Stimulated activated CD8-positive, alpha-beta memory T cell treated with anti-CD3 and anti-CD28 coated beads, Interleukin-15, amount 100 ng/mL, for 4 hours (primary cell): ENCODE measurements at places on chromosomes 1 and 21.
A peak's percentile ranks its signal among the peaks of the same experiment; 100 is the strongest.

GRCh38 chr1:59014827-59015226 lies 231.0 kb upstream of the JUN start:
- DNase-seq = no peak

DNA sequence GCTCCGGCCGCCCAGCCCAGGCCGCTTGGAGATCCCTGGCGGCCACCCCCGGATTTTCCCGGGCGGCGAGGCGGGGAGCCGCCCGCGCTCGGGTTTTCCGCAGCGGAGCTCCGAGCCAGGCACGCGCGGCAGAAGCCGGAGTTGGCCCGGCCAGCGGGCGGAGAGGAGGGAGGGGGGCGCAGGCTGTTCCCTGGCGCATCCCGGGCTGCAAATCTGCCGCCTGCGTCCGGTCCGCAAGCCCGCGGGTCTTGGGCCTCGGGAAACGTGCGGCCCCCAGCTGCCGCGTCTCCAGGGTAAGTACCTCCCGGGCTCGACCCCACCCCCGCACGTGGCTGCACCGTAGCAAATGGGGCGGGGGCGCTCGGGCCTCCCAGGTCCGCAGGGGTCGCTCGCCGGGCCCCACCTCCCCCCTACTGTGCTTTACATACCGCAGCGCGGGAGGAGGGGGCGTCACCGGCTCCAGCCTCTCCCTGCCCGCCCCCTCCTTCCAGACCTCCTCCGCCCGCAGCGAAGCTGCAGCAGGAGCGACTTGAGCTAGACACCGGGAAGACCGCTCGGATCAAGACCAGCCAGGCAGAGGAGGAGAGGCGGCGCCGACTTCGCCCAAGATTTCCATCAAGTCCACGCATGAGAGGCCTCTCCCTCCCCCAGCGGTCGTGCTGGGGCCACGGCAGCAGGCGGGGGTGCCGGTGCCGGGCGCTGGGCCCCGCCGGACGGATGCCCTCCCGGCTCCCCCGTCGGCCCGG lies 1.6 kb downstream of the TMEM200B start:
- no peak for DNase-seq

DNA sequence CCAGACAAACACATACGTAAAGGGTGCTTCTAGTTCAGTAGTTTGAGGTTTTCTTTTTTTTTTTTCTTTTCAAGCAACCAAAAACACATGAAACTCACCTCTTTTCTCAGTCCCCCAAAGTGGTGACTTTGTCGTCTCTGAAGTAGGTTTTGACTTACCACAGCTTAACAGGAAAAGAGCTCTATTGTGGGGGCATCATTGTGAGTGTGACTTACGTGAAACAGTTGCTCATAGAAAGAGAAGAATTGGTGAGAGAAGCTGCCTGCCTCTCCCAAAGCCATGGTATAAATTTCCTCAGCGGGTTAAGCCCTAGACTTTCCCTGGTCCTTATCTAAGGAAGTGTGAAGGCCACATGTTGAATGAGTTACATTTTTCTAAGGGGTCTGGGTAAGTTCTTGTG lies 11.9 kb downstream of the FASLG start:
- DNase-seq = no peak

DNA sequence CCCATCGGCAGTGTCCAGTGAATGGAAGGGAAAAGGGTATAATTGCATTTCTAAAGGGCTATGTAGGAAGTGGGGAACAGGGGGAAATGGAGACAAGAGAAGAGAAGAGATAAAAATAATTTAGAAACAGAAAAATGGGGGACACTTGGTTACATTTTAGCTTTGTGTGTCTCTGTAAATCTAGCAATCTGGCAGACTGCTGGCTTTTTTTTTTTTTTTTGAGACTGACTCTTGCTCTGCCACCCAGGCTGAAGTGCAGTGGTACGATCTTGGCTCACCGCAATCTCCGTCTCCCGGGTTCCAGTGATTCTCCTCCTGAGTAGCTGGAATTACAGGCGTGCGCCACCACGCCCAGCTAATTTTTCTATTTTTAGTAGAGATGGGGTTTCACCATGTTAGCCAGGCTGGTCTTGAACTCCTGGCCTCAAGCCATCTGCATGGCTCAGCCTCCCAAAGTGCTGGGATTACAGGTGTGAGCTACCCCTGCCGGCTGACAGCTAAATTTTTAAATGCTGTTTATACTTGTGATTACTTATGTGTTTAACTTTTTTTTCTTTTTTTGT lies 53.4 kb downstream of the AGPAT3 start:
- DNase-seq = no peak

DNA sequence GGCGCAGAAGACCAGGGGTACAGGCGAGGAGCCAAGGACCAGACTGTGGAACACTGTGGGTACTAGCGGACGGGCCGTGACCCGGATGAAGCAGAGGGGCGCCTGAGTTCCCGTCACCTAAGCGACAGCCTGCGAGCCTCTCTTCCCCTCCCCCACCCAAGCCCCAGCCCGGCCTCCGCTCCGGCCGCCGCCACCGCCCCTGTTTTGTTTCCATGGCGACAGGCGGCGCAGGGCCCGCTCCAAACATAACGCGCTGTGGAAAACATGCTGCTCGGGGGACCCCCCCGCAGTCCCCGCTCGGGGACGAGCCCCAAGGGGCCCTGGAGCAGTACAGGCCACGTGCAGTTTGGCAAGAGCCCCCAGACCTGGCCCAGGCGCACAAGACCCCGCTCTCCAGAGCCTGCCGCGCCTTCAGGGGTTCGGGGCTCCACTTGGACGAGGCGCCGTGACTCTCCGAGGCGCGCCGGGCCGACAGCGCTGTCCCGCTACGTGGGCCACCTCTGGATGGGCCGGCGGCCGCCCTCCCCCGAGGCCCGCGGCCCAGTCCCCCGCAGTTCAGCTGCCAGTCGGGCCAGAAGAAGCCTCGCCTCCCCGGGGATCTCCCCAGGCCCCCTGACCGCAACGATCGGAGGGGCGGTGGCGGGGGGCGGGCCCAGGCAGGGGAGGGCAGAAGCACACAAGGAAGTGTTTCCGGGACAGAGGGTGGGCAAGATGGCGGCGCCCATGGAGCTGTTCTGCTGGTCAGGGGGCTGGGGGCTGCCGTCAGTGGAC lies at the start of gene MTX1:
Gene MTX1, plus strand, starts transcription at position 155 of the 771 bp plus-strand sequence. Its CDS starts 110 bp downstream, at position 265.
- DNase-seq = peak; percentile 79

- DNase-seq = no peak
Observed at GRCh38 chr1:92679980-92680379, 104.9 kb downstream of the EVI5 start.

GRCh38 chr21:37751268-37751975 lies 164.8 kb downstream of the KCNJ6 start:
- DNase-seq = no peak

- DNase-seq = no peak
Observed at GRCh38 chr1:38052750-38053415, 6.3 kb upstream of the POU3F1 start.

DNA sequence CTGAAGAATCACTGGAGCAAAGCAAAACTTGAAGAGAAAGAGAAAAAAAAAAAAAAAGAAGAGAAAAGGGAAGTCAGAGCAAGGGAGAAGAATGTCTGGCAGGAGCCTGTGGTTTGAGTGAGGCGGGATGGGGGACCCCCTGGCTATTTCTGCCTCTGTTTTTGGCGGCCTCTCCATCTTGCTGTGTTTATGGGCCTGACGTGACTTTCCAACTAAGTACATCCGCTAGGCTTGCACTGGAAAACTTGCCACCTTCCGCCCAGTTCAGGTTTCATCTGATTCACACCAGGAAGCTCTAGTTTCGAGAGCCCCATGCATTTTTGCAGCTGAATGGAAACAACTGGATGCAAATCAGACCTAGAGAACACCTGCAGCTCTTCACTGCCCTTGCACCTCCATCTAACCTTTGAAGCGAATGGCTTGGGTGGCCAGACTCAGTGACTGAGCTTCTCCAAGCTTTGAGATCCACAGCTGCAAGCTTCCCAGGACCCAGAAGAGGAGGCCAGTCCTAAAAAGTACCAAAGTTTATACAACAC lies 28.0 kb downstream of the TBX15 start:
- DNase-seq = no peak

GRCh38 chr1:231626951-231627614 lies 493 bp downstream of the DISC1 start:
- DNase-seq = no peak

GRCh38 chr1:85898861-85899260 lies 190.6 kb upstream of the ZNHIT6 start:
- no peak for DNase-seq

DNA sequence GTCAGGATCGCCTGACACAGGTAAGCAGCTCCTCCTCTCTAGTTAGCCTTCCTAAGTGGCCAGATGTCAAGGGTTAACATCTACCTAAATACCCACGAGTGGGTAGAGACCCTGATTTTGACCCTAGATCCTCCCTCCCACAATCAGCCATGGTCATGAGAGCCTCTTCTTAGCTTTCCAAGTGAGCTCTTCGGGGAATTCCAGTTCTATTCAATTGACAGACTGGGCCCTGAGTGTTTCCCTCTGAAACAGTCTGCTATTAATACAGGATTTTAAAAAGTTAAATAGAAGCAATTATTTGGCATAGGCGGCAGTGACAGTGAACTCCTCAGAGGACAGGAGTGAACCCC lies 28.1 kb downstream of the C2CD2 start:
- no peak for DNase-seq

- no peak for DNase-seq
Observed at GRCh38 chr1:173095632-173096031, 44.9 kb upstream of the TNFSF18 start.

DNA sequence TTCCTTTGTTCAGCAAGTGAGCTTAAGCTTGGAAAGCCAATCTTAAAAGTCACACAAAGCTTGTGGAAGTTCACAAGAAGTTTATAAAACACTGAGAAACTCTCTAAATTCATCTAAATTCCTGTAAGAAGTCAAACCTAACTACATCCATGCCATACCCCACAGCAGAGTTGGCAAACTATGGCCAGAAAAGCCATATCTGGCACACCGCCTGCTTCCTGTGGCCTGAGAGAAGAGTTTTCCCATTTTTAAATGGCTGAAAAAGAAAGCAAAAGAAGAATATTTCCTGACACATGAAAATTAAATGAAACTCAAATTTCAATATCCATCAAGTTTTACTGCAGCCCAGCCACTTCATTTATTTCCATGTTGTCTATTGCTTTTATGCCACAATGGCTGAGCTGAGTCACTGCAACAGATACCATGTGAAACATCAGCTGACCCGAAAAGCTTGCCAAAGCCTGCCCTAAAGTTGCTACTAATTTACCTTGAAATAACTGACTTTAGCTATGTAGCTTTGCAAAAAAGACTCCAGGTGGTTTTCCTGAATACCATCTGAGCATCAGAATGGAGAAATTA lies 237.1 kb downstream of the SLC45A1 start:
- DNase-seq = no peak

GRCh38 chr1:29698033-29698432 lies 461.7 kb downstream of the PTPRU start:
- no peak for DNase-seq

GRCh38 chr1:176167210-176167609 lies 39.9 kb downstream of the COP1 start:
- DNase-seq = no peak

- no peak for DNase-seq
Observed at GRCh38 chr1:112472142-112472541, 36.6 kb upstream of the WNT2B start.

GRCh38 chr1:153232553-153232952 lies 15.2 kb downstream of the PRR9 start:
- DNase-seq = no peak
